ENCODE measurements at places on chromosomes 5 and 9.
A peak's percentile ranks its signal among the peaks of the same experiment; 100 is the strongest.

GRCh38 chr5:81778642-81779041, 27.7 kb upstream of the SSBP2 start:
- peak; percentile 32 for DNase-seq

- no peak for DNase-seq
These were observed 28.3 kb upstream of the DENND4C start for GRCh38 chr9:19201899-19202891.

DNA sequence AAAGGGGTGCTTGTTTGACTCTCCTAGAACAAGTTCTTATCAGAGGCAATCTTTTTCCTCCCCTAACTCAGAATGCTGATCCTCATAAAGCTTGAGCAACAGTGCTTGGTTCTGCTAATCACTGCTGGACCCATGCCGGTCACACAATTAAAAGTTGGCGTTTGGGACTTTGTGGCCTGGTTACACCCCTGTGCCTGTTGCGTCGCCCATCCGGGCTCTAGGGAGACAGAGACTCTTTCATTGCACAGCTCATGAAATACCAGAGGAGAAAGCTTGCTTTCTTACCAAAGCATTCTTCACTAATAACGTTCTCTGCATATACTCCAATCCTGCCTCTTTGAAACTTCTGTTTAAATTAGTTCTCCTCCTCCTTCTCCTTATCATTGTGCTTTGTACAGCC, 301.1 kb downstream of the NR3C1 start:
- DNase-seq, result no peak

DNA sequence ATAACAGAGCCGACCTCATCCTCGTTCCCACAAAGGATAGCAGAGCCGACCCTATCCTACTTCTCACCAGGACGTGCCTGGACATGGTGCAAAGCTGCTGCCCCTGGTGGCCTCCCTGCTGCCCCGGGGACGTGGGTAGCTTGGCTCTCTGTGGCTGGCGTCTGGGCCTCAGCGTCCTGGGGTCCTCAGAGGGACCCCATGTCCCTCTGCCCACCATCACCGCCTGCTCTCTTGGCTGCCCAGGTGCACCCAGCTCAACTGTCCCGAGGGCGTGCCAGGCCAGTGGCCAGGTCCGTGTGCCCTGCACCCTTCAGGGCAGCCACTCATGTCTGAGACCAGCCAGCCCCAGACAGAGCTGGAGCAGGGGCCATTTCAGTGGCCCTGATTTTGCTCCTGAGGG, 8.5 kb downstream of the NKD2 start:
- DNase-seq, result no peak

- DNase-seq, result no peak
These were observed 469.1 kb downstream of the ZSWIM6 start for GRCh38 chr5:61801174-61801573.

DNA sequence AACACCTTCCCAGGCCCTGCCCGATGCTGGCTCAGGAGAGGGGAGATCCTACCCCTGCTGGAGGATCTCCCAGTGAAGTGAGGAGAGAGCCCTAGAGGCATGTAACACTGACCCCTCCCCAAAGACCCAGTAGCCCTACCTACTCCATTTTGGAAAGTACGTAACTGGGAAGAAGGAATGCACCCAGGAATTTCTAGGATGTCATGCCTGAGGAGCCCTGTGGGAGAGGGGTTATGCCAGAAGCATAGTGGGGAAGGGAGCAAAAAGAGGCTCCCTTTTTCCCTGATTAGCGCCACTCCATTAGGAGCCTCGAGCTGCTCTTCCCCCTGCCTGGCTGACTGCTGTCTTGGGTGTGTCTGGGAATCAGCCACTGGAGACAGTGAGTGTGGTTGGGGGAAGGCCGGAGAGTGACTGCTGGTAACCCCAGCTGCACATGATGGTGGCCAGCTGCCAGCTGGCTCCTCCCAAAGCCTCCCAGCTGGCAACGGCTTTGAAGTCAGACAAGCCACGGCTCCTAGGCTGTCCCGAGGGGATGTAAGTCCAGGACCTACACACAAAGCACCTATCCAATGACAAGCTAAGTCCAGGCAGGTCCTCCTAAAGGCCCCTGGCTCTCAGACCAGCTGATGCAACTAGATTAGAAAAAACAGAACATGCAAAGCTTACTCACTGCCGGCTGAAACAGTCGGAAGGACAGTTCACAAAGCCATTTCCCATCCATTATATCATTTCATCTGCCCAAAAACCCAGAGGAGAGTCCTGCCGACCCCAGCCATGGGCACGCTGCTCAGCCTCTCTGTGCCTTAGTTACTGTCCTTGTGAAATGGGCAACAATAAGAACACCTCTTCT, 136.5 kb upstream of the ABCA1 start:
- peak; percentile 48 for DNase-seq

DNA sequence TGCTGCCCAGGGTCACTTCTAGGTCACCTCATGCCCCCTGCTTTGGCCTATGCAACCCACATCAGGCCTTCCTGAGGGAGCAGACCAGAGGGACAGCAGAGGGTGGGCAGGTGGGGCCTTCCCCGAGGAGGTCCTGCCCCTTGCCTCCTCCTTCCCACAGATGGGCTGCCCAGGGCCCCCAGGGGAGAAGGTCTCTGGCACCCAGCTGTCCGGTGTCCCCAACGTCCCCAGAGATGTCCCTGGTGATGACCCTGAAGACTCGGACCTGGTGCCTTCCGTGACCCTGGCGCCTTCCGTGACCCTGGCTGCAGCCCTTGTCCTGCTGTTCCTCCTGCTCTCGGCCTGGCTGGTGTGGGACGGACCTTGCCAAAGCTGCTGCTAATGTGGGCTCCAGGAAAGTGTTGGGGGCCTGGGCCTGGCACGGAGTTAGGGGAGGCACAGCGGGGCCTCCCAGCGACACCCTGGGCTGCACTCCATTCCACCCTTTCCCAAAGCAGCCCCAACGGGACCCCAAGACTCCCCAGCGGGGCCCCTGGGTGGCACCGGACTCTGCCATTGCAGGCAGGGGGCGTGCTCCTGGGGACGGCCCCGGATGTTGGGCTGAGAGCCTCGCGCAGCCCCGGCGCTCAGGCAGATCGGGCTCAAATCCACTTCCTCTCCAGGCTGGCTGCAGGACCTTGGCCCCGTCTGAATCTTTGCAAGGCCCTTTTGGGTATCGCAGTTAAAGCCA, 6.8 kb upstream of the SLC2A6 start:
- no peak for DNase-seq

DNA sequence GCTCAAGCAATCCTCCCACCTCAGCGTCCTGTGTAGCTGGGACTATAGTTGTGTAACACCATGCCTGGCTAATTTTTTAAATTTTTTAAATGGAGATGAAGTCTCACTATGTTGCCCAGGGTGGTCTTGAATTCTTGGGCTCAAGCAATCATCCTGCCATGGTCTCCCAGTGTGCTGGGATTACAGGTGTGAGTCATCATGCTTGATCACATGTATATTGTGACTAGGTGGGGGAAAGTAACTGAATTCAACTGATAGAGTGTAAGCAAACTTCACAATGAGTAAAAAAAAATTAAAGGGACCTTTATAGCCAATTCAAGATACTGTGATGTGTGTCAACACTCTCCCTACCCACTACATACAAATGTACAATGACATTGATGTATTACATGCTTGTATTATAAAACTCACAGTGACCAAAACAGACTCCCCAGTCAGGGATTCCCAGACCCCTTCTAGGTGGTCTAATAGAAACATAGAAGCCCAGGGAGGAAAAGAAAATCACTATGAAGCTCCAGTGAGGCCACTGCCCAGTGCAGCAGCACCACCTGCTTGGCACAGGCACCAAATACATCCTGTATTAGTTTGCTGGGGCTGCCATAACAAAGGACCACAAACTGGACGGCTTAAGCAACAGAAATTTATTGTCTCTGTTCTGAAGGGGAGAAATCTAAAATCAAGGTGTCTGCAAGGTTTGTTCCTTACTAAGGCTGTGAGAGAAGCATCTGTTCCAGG, 8.8 kb downstream of the PLGRKT start:
- no peak for DNase-seq

DNA sequence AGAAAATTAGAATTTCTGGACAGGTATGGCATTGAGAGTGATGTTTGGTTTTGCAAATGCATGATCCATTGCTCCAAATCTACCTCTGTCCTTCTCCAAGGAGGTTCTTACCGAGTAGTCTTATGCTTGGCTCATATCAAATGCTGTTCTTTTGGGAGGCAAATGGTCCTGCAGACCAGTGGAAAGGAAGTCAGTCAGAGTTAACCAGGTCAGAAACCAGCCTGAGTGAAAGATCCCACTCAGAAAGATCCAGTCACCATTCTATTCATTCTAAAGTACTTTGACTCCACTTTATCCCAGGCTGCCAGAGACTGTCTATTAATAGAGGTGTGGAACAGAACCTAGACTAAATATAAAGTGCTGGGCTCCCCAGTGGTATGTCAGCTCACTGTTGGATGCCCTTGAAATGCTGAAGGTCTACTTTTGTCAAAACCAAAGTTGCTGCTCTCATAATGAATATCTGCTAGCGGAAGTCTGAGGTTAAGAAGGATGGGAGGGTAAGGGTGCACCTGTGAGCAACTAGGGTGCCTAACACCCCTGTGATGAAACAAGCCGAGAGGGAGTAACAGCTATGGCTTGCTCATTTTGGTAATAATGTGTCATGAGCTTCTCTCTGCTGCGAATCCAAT, 302.2 kb downstream of the ZNF608 start:
- no peak for DNase-seq

GRCh38 chr5:139985733-139986132, 57.4 kb downstream of the NRG2 start:
- DNase-seq, result peak; percentile 93

DNA sequence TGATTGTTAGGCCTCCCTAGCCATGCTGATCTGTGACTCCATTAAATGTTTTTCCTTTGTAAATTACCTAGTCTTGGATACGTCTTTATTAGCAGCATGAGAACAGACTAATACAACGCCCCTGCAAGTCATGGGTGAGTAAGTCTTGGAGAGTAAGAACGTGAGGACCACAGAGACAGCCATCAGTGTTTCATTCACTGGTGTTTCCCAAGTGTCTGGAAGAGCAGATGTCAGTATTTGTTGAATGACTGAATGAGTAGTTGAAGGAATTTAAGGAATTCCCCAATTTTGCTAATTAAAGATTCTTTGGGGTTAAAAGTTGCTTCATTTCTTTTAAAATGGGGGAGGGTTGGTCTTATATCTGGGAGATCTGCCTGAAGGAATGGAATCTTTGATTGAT, 178.8 kb downstream of the TRIO start:
- DNase-seq, result no peak

DNA sequence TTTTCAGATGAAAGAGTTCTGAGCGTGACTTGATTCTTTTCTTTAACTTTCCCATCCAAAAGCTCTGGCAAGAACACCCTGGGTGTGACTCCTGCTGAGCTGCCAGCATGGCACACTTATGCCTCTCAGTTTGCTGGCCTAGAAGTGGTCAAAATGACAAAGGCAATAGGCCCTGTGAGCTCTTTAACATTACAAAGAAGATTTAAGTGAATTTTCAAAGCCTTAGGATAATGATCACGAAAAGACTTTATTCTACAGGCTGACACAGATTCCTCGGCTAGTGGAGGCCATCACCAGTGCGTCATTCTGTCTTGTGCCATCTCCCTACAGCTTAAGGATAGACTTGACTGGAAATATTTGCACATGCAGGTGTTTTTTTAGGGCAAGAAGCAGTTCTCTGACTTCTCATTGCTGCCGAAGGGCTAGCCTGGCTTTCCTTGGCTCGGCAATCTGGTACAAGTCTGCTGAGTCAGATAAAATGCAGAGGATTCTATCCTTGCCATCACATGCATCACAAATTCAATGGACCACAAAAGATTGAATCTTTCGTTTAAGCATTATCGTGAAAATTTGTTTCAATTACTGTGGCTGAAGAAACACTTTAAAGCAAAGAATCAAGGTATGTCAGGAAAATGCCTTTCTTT, 311.5 kb downstream of the COX7C start:
- DNase-seq, result no peak

DNA sequence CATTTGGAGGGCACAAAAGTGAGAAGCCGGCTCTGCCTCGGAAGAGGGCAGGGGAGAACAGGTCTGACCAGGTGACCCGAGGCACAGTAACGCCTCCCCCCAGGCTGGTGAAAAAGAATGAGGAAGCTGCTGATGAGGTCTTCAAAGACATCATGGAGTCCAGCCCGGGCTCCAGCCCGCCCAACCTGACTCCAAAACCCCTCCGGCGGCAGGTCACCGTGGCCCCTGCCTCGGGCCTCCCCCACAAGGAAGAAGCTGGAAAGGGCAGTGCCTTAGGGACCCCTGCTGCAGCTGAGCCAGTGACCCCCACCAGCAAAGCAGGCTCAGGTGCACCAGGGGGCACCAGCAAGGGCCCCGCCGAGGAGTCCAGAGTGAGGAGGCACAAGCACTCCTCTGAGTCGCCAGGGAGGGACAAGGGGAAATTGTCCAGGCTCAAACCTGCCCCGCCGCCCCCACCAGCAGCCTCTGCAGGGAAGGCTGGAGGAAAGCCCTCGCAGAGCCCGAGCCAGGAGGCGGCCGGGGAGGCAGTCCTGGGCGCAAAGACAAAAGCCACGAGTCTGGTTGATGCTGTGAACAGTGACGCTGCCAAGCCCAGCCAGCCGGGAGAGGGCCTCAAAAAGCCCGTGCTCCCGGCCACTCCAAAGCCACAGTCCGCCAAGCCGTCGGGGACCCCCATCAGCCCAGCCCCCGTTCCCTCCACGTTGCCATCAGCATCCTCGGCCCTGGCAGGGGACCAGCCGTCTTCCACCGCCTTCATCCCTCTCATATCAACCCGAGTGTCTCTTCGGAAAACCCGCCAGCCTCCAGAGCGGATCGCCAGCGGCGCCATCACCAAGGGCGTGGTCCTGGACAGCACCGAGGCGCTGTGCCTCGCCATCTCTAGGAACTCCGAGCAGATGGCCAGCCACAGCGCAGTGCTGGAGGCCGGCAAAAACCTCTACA, 11.8 kb downstream of the QRFP start:
- no peak for DNase-seq

DNA sequence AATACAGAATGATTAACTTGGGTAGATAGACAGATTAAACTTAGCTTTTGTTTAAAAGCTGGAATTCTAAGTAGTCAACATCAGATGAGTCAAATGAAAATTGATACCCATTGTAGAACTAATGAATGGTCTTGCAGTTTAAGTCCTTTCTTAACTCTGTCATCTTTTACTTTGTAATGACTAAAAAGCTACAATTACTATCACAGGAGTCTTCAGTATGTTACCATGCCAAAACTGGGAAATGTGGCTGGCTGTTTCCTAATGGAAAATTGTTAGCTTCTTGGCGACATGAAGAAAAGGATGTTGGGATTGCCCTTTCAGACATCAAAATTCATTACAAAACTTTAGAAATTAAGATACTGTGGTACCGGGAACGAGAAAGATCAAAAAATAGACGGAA, 20.2 kb upstream of the ANXA1 start:
- DNase-seq, result no peak

GRCh38 chr9:27179245-27179865, 70.3 kb downstream of the TEK start:
- no peak for DNase-seq

DNA sequence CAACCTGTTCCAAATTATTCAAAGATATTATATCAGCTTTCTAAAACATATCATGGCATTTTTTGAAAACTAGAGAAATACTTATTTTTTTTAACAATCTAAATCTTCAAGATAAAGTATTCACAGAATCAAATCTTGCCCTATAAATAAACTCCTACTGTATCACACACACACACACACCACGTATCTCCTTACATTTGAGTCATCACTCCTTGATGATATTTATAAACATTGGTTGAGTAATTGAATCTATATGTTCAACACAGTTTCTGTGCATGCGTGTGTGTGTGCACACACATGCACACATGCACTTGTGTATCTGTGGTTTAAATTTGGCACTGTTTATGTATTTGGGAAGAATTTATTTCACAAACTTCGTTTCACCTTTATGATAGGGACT, 1716.4 kb downstream of the EFNA5 start:
- DNase-seq, result no peak

GRCh38 chr5:61030163-61030482, 85.1 kb downstream of the NDUFAF2 start:
- no peak for DNase-seq

Measured in kidney capillary endothelial cell (primary cell).